ENCODE measurements at places on chromosomes 5 and 9.

DNA sequence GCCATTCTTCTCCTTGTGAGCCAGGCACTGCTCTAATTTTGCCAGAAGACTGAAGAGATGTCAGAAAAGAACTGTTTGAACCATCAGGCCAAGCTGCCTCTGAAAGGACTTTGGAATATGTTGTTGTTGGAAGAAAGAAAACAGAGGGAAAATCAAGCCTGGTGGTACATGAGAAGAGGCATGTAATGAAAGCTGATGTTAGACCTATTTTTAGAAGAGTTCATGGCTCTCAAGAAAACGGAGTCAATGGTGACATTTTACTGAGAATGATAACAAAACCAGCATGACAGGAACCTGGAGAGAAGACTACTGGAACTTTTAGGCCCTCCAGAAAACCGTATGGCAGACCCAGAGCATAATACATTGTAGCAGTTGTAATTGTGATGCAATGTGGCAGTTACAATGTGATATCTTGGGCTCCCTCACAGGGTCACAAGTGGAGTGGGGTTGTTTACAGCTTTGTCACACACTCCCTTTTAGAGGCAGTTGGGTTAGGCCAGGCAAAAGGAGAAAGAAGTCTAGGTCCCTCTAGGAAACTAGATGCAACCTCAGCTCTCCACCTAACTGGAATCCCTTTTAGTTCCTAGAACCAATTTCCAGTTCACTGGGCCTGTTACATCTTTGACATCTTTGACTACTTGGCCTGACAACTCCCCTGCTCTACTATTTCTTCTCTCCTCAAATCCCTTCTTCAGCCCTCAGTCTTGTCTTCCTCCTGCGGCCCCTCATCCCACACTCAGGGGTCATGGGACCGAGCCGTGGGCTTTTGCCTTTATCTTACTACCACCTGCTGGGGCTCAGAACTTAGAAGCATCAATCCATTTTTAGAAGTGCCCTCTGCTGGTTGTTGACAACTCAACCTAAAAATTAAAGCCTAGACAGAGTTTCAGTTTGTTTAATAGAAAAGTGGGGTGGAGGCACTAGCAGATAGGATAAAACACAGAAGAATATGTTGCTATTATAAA lies 61.2 kb upstream of the JAK2 start:
- DNase-seq: no peak

GRCh38 chr5:75405296-75405695 lies 68.3 kb downstream of the HMGCR start:
- no peak for DNase-seq

GRCh38 chr5:17719592-17719991 lies 85.3 kb downstream of the TAF11L14 start:
- DNase-seq: no peak

DNA sequence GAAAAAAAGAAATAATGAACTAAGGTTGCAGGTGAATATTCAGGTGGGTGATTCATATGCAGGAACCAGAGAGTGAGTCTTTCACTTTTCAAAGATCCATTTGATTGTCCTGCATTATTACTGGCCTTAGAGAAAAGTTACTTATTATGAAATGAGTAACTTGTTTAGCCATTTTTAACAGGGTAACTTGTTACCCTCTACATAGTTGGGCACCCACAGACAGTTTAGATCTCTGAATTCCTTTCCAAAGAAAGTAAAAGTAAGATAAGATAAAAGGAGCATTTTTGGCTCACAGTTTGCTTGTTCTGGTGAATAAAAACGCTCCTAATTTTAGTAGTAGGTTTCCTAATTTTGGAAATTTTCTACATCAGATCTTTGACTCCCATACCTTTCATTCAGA lies 54.1 kb upstream of the DAB2 start:
- no peak for DNase-seq

DNA sequence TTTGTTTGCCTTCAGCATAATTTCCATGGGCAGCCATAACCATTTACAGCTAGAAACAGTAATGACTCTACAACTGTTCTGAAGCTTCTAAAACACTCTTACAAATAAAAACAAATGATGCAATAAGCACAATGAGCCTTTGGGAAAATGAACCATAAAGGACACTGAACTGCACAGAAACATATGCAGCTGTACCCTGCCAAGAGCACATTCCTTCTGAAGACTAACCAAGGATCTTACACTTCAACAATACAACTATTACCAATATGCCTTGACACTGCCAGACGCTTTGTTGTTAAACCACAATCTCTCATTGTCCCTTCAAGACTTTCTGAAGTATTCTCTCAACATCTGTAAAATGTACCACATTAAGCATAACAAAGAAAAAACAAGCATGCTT lies 104.2 kb upstream of the HMHB1 start:
- peak; percentile 64 for DNase-seq

GRCh38 chr9:136666372-136667213 lies 3.9 kb downstream of the EGFL7 start:
- no peak for DNase-seq

GRCh38 chr9:119802621-119803020 lies 433.4 kb upstream of the BRINP1 start:
- no peak for DNase-seq

GRCh38 chr9:124420991-124421543 lies 5.8 kb upstream of the PSMB7 start:
- DNase-seq: no peak

- no peak for DNase-seq
Observed at GRCh38 chr9:77019236-77019925, at the start of gene FOXB2. Gene FOXB2, plus strand, starts transcription at chr9:77019655. Its CDS starts 0 bp downstream, at chr9:77019655.

- no peak for DNase-seq
Observed at GRCh38 chr9:84218322-84218721, 122.2 kb downstream of the SLC28A3 start.

DNA sequence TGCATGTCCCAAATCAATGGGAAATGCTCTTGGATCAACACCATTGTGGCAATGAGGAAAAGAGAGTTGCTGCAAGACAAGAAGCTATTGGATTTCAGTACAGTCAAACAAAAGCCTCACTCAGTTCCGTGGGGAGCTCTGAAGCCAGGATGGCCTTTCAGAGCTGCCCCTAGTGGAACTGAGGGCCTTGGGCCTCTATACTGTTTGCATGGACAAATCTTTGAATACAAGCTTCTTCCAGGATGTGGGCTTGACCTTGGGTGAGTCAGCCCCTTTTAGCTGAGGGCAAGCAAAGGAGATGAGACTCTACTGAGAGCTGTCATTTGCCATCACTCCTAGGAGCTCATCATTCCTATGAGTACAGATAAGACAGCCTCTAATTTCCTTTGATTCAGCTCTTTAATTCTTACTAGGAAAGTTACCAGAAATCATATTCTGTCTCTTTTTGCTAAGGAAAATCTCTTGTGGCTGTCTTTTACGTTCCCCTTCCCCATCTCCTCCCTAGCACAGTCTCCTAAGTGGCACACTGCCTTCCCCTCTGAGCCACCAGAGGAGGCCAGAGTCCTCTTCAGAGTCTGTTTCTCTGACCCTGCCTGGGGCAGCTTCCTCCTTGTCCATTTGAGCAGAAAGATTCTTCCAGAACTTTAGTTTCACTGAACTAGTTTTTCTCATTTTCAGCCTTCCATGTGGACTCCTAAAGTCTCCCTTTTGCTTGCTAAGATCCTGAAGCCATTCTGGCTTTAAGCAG lies 168.8 kb upstream of the POC5 start:
- DNase-seq: no peak

DNA sequence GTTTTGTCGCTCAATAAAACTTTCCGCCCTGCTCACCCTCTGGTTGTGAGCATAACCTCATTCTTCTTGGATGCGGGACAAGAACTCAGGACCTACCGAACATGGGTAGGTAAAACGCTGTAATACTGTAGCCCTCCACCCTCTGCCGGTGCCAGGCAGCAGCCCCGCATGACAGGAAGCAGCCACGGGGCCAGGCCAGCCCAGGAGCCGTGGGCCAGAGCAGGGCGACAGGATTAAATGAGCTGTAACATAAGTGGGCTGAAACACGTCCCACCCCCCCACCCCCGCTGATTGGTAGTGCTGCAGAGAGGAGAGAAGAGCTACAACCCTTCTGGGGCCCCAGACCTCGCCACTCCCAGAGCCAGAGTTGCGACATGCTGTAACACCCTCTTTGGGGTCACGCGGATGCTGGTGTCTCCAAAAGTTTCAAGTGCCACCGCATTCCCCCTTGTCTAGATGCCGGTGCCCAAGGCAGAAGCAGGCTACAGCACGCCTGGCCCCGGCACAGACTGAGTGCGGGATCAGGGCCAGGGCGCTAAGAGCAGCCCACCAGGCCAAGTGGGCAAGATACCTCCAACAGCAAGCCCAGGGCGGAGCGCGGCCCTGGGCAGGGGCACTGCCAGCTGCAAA lies 81.8 kb downstream of the FBXW11 start:
- DNase-seq: no peak

DNA sequence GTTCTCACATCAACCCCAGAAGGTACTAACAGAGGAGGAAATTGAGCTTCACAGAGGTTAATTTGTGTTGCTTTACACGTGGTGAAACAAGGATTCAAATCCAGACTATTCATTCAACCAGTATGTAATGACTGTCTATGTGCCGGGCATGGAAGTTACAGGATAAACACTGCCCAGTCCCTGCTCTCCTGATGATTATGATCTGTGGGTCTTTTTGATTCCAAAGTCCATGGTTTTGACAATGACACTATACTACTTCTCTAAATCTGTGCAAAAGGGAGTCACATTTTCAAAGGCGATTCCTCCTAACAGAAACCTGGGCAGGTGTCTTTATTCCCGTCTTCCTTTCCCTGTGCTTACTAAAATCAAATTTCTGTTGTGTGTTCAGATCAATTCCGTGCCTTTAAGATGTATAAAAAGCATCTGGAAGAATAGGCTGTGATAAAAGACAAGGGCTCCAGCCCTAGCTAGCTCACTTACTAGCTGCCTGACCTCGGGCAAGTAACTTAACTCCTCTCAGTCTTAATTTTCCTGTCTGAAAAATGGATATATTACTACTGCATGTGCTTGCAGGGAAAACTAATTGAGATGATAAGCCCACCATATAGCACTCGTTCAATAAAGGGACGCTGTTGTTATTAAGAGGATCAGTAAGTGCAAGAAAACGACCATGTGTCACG lies 970 bp upstream of the CREBRF start:
- DNase-seq: no peak

- no peak for DNase-seq
Observed at GRCh38 chr9:92942688-92943616, 4.4 kb upstream of the FGD3 start.

- no peak for DNase-seq
Observed at GRCh38 chr9:94861589-94862272, 135.2 kb downstream of the AOPEP start.

GRCh38 chr9:136506425-136506824 lies 23.6 kb upstream of the SEC16A start:
- no peak for DNase-seq

GRCh38 chr5:40477856-40478546 lies 201.7 kb upstream of the PTGER4 start:
- DNase-seq: no peak

GRCh38 chr9:426976-427375 lies 212.3 kb downstream of the DOCK8 start:
- DNase-seq: no peak

DNA sequence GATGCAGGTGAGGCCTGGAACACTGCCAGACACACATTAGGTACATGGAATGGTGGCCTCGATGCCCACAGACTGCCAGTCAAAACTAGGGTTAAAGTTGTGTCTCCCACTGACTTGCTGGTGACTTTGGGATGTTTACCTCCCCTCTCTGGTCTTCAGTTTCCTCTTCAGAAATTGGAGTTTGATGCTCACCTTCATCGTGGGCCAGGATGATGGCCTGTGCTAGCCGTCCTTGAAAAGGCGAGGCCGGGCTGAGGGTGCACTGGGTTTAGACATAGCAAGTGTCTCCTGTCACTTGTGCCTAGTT lies 49.0 kb upstream of the FOXE1 start:
- no peak for DNase-seq

DNA sequence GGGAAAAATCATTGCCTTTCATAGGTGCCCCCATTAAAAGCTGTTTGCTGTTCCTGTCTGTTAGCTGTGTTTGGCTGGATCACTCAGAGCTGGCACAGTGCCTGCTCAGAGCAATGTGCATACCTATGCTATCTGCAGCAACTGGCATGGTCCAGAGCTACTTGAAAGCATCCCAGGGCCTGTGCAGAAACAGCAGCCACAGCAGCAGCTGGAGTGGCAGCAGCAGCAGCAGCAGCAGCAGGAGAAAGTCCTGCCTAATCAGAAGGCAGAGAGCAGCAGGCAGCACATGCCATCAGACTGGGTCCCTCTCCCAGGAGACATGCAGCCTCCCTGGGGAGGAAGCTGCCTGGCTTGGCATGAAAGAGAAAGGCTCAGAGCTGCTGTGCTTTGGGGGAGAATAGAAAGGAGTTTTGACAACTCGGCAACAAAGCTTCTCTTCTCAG lies 243.8 kb upstream of the WWC1 start:
- DNase-seq: no peak

DNA sequence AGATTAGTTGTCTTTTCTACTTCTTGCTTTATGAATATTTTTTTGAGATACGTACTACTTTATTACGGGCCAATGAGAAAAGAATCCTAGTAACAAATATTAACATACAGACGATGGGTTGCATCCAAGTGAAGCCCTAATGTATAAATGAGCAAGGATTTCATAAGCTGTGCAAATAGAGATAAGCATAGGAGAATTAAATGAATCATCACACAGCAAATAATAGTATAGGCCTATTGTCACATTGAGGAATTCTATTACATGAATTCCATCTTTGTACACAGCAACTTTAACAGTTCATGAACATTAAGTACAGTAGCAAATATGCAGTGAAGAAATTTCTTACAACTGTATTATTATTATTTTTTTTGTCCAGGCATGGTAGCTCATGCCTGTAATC lies 78.0 kb downstream of the ACER2 start:
- no peak for DNase-seq

- DNase-seq: no peak
Observed at GRCh38 chr5:135371622-135372232, 27.3 kb downstream of the MACROH2A1 start.

DNA sequence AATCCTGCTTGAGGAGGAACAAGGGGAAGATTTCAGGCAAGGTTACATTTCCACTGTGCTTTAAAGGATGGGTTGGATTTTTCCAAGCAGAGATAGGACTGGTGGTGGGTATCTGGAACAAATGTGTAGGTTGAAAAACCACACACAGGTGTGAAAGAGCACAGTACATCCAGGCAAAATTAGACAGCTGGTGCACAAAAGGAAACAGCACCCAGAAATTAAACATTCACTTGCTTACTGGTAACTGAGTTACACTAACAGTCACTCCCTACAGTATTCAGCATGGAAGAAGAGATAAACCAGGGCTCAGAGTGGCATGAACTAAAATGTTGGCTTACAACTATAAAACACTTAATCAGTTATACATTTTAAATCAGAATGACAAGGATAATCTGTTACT lies 81.5 kb upstream of the RASEF start:
- no peak for DNase-seq

GRCh38 chr9:131595696-131596429 lies 50.5 kb downstream of the PRRT1B start:
- no peak for DNase-seq

Data from fibroblast of skin of left biceps (primary cell).